WERI-Rb-1 (cell line): ENCODE measurements at places on chromosomes 12 and 14.

DNA sequence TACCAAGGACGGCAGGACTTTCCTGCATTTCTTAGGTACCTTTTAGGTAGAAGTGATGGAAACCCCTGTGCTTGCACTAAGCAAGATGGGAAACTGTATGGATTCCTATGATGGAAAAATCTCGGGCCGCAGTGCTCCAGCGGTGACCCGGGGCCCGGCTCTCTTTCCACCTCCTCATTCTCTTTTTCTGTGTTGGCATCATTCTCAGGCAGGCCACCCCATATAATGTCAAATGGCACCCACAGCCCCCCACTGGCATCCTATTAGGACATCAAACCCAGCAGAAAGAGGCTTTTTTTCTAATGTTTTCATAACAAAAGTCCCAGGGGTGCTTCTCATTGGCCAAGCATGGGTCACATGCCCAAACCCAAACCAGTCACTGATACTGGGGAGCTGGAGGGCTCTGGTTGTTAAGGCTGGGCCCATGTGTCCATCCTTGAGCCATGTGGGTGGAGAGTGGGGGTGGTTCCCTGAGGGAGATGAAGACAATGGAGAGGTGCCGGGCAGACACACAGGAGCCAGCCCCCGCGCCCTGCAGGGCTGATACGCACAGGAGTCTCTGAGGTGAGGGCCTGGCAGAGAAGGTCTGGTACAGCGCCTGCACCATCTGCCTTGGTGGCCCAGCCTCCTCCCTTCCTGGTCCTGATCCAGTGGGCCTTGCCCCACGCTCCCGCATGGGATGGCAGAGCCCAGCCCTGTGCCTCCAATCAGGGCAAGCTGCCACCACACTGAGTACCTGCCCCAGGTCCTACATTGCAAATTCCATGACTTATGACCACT lies 142.1 kb downstream of the CALM1 start:
- DNase-seq, result no peak

DNA sequence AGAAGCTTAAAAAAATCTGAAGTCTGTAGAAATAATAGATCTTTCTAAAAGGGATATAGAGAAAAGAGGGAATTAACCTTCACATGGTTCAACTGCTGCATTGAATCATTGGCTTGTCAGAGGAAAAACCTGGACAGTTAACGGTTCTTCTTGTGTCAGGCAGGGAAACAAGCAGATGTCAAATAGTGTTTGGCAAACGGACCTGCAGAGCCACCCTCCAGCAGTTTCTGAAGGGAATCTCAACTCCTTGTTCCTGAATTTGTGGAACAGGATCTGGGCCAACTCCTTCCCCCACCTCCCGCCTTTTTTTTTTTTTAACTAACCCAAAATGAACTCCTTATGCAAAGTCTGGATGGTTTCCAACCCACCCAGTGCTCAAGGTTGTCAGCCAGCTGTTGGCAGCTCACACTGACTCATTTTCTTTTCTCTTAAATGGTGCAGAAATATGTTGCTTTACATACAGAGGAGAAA lies 187.3 kb downstream of the CAND1 start:
- DNase-seq, result peak; percentile 56

DNA sequence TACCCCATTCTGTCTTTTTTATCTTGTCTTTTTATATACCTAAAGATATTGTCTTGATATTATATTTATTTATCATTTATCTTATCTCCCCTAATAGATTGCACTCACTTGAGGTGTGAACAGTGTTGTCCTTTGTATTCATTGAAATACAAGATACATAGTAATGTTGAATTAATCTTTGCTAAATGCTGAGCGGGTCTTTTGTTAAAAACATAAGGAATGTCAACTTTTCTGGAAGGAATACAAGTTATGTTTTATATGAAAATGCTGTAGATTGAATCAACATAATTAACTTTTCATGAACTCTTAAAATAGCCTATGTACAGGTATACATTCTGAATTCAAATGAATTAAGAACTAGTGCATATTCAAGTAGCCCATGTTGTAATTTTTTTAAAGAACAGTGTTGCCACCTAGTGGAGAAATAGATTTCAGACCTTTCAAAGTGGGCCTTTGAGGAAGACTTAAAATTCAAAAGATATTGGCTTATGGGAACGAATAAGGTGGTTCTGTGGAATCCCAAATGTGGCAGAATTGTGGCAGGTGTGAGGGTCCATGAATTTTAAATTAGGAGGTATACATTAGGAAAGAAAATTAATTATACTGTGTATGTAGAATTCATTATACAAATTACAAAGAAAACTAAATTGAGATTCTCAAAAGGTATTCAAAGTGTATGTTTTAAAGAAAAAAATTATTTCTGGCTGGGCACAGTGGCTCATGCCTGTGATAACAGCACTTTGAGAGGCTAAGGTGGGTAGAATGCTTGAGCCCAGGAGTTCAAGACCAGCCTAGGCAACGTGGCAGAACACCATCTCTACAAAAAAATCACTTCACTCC lies 19.1 kb downstream of the BBOF1 start:
- no peak for DNase-seq

- DNase-seq, result no peak
Measured at GRCh38 chr14:71339650-71340415, 432.6 kb downstream of the PCNX1 start.

DNA sequence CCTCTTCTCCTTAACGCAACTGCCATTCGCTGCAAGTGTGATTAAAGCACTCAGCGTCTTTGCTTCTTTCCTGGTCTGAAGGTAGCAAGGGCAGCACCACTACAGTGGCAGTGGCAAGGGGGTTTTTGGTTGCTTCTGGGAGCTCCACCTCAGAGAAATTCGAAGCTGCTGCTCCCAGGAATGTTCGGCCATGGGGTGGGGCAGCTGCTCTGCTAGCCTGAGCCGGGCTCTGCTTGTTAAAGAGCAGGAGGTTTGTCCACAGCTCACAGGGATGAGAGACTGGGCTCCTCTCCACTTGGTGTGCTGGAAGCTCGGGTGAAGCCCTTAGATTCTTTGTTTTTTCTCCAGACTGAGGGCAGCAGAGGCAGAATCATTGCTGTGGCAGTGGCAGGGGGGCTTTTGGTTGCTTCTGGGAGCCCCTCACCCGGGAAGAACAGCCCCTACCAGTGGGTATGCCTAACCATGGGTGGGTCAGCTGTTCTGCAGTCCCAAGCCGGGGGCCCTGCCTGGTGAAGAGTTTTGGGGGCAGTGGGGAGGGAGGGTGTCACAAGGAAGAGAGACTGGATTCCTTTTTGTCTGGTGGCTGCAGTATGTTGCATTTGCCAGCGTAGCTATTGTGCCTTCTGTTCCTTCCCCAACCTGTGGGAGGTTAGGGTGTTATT lies 340.2 kb downstream of the AEBP2 start:
- no peak for DNase-seq
